ENCODE measurements at places on chromosomes 12 and 14.

GRCh38 chr12:123293178-123293760 is 21.6 kb upstream of the CDK2AP1 start:
- no peak for DNase-seq

GRCh38 chr12:38969706-38970105 is 64.3 kb upstream of the CPNE8 start:
- DNase-seq: no peak

GRCh38 chr12:108309674-108310312 is 29.3 kb downstream of the CMKLR1 start:
- DNase-seq: no peak

DNA sequence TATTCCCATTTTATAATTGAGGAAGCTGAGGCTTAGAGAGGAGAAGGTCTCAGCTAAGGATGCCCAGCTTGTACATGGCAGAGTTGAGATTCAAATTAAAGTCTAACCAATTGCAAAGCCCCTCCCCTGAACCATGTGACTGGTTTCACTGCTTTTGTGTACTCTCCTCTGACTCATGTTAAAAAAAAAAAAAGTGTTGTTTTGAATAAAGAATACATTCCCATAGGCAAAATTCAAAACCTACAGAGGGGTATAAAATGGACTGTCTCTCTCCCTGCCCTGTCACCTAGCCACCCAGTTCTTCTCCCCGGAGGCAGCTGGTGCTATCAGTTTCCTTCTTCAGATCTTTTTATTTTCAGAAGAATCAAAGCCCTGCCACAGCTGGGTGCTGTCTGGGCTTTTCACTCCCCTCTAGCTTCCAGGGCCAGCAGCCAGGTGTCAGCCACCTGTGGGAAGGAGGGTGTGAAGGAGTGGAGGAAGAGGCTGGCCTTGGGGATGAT is 5.4 kb downstream of the PSMD9 start:
- DNase-seq: peak; percentile 71

DNA sequence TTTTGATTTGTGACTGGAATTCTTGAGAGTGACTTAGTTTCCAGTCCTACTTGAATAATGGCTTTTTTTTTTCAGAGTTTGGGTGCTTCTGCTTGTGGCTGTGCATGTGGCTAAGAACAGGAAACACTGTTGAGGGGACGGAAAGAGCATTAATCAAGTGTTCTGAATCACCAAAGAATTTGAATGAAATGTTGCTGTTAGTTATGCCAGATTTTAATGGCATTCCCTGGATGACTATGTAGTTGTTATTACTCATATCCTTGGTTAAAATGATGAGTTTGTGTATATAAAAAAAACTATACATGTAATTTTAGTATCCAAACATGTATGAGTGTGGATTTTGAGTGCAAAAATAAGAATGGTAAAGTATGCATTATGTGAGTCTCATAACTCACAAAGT is 347.9 kb downstream of the BCAT1 start:
- DNase-seq: peak; percentile 62

DNA sequence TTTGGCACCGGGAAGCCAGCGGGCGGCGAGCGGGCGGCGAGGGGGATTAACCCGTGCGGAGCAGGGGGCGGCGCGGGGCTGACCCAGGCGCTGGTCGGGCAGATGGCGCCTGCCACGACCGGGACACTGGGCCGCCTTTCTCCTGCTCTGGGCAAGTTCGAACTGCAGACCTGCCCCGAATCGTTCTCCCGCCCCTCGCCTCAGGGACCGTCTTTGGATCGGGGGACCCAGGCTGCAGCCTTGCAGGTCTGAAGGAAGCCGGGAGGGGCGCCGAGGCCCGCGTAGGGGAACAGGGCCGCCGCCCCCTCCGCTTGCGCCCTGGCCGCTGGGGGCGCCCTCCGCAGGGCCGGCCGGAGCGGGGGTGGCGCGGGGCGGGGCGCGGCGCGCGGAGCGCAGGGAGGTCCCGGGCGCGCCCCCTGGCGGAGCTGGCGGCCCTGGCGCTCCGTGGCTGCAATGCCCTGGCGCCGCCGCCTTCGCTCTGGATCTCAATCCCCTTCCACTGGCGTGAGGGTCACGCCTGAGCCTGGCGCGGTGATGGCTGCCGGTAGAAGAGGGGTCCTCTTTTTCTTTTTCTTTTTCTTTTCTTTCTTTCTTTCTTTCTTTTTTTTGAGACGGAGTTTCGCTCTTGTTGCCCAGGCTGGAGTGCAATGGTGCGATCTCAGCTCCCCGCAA is 449 bp upstream of the LTBP2 start:
- no peak for DNase-seq

GRCh38 chr12:8609061-8609570 is 3.5 kb downstream of the AICDA start:
- peak; percentile 23 for DNase-seq

DNA sequence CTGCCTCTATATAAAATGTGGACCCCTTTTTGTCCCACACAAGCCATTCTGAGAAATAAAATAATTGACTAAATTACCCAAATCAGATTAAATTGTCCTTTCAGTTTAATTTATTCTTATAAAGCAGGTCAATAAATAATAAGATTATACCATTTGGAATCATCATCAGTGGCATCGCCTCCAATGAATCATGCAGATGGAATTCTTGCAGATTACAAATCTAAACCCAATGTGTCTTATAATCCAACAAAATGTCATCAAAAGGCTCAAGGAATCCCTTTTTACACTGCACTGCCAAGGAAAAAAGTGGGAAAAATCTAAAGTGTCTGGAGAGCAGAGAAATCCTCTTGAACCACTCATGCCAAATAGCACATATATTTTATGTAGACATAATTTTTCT is 138.2 kb upstream of the TSPAN8 start:
- DNase-seq: no peak

GRCh38 chr12:108826101-108826806 is 31.1 kb downstream of the SSH1 start:
- no peak for DNase-seq

- no peak for DNase-seq
These were observed 9.6 kb downstream of the ACTN1 start for GRCh38 chr14:68969278-68970033.

GRCh38 chr12:93788853-93789252 is 111.7 kb downstream of the CRADD start:
- no peak for DNase-seq

DNA sequence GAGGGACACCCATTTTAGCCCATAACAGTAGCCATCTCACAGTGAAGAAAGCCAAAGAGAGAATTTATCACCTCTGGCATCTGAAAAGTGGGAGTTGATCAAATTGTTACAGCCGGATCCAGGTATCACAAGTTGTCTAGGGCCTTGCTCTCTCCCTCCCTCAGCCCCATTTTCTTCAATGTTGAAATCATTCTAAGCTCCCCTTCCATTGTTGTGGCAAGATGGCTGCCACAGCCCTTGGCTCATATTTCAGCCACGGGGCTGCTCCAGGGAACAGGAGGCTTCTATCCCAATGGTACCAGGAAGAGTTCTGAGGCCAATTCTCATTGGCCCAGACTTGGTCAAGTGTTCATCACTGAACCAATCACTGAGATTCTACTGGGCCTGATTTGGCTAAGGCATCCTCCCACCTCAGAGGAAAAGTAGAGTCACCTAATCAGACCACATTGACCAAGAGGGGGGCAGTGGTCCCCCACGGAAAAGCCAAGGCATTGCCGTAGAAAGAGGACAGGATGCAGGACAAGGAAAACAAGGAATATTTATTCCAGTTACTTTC is 106.2 kb downstream of the GPATCH2L start:
- no peak for DNase-seq

- DNase-seq: no peak
These were observed at the start of gene SETD1B for GRCh38 chr12:121803861-121804416. SETD1B (plus strand) TSS chr12:121804009; CDS start chr12:121804738, 729 bp downstream.

GRCh38 chr12:67760586-67761275 is 112.2 kb downstream of the DYRK2 start:
- no peak for DNase-seq

DNA sequence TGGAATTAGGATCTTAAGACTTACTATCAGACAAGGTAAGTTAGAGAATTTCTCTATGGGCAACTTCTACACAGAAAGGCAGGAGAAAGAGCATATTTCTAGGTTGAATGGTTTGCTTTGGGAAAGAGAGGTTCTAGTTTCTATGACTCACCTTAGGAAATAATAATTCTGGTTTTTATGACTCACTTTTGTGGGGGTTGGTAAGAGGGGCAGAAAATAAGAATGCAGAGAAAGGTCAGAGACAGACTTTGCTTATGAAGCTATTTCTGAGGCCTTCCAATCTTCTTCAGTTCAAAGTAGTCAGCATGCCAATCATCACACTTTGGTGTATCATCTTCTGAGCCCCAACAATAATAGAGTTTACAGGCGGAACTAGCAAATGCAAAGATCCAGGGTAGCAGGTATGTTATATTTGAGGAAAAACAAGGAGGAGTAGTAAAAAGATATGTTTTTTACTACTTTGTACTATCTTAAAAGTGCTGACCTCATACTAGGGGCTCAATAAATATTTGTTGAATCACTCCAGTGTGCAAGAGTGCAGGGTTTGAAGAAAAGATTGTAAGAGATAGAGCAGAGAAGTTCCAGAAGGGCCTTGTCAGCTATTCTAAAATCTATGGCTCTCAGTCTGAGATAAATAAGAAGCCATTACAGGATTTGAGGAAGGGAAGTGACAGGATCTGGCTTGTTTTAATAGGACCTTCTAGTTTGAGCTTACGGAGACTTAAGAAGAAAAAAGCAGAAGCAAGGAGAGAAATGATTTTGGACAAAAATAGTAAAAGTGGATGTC is 56.7 kb upstream of the LRFN5 start:
- peak; percentile 56 for DNase-seq

DNA sequence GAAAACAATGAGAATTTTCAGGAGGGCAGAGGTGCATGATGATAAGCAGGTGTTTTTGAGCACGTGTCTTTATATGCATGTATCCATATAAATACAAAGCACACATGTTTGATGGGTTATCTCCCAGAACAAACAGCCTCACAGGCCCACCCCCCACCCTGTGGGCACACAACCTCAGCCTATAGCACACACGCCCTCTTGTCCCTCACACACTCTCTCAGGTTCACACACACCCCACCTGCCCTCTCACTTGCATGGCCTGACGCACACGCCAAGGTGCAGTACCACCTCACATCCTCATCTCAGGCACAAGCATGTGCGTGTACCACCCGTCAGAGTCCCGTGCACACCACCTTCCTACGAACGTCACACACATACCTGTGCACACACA is 8.6 kb upstream of the KRT8 start:
- no peak for DNase-seq

DNA sequence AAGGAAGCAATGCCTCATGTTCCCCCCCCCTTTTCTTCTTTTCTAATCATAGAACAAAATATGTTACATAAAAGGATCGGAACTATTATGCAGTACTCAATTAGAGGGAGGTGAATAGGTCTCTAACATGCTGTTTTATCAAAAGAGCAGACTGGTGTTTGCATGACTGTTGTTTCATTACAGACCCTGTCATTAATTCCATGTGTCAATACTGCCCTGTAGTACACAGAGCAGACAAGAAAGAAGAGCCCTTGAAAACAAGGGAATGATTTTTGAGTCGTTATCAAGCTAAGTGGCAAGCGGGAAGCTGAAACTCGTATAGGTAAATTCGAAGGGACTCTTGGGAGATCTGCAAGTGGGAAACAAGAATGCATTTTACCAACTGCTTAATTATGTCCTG is 76.9 kb upstream of the TMEM263 start:
- DNase-seq: no peak

DNA sequence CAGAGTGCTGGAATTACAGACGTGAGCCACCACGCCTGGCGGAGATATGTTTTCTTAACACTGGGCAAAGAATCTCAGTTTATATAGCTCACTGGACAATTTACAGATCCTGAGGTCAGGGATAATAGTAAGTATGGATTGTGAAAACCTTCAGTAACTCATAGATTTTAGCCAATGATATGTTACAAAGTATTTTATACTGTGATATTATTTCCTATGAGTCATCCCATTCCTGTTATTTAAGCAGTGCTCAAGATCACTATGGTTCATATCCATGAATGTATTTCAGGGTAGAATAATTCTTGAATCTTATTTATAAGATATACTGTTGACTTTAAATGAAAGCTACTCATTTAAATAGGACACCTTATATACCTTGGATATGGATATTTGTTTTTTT is 107.2 kb downstream of the RAD51B start:
- DNase-seq: no peak

GRCh38 chr14:70448633-70449340 is 3.2 kb upstream of the ADAM21 start:
- no peak for DNase-seq

DNA sequence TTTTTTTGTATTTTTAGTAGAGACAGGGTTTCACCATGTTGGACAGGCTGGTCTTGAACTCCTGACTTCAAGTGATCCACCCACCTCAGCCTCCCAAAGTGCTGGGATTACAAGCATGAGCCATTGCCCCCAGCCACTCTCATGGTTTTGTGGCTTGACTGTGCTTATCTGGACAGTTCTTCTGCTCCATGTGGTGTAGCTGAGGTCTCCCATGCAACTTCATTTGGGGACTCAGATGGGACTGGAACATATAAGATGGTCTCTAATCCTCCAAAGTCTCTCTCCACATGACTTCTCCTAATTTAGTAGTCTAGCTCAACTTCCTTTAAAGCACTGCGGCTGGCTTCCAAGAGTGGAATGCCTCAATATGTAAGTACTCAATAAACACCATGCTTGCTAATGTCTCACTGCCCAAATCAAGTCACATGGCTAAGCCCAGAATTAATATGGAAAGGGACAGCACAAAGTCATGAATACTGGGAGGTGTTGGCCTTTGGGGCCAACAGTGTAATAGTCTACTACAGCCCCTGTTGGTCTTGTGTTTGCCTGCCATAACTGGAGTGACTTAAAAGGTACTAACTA is 7.4 kb downstream of the INHBC start:
- DNase-seq: no peak

- DNase-seq: no peak
These were observed 77.6 kb upstream of the PARP11 start for GRCh38 chr12:3950714-3951320.
